ENCODE measurements at places on chromosomes 12 and 14. TPM values are rescaled to one million over a fixed set of nuclear protein-coding genes. Genes with fewer than 3 reads are reported as not detected.

Gene GARIN6
- total RNA-seq, result not detected

Gene LTB4R
- 9.8 TPM for total RNA-seq

Gene MDGA2
- total RNA-seq, result not detected

Gene PRR13
- total RNA-seq, result 234 TPM

DNA sequence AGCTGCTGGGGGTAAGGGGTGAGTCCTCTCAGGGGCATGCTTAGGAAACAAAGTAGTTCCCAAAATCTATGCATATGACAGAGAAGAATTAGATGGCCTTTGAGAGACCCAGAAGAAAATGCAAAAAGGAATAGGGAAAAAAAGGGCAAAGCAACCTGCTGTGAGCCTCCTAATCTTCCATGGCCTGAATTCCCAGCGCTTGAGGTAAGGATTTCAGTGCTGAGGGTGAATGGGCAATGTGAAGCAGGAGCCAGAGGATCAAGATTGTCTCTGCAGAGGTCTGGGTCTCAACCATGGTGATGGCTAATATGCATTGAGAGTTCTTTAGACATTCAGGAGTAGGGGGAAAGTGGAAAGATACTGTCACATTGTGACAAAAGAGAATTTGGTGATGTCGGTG is 31.5 kb downstream of the GPR65 start:
- no peak for DNase-seq

- no peak for DNase-seq
Measured at GRCh38 chr12:110199339-110200123, 75.4 kb downstream of the IFT81 start.

DNA sequence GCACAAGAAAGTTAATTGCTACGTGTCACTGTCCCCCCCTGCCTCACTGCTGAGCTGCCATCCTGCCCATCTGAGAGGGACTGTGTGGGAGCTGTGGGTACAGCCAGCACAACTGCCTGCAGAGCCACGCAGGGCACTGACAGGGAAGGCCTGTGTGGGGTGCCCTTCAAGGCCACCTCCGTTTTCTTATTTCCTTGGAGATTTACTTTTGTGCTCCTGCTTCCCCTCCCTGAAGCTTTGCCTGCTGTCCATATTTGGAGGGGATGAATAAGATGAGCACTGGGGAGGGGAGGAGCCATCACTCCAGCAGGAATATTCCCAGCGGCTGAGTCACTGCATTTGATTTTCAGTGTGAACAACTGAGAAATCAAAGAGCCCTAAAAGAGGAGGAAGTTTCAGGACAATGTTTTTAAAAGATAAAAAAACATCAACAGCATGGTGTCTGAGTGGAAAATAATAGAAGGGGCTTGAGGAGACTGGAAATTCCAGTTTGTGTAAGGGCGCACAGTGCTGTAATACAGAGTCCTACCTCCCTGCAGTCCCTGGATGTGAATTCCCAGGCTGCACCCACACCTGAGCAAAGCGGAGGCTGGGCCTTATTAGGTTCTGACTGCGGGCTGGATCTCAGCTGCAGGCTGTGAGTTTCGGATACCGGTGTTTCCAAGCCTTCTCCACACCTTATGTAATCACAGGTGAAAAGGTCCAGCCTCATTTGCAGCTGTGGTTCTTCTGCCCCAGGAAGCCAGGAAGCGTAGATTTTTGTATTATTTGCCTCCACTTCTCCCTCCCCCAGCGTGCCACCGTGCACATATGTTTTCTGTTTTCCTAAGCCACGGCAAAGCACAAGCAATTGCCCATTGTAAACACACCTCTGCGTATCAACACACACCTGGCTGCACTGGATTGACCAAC is 192.6 kb upstream of the BCL2L14 start:
- no peak for DNase-seq

DNA sequence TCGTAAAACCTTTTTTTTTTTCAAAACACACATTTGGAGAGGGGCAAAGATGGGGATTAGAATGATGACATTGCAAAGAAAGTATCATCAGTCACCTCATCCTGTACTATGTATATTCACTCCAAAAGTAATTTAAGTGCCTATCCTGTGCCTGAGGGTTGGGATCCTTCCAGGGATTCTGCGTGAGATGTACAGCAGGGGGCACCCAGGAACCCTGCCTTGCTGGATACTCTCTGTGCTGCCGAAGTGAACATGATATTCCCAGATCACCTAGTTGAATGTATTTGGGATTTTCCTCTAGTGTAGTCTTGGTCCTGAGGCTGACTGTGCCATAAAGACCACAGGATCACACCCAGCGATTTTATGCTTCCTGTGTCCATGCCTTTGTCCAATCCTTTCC is 372.7 kb downstream of the IPO8 start:
- no peak for DNase-seq

DNA sequence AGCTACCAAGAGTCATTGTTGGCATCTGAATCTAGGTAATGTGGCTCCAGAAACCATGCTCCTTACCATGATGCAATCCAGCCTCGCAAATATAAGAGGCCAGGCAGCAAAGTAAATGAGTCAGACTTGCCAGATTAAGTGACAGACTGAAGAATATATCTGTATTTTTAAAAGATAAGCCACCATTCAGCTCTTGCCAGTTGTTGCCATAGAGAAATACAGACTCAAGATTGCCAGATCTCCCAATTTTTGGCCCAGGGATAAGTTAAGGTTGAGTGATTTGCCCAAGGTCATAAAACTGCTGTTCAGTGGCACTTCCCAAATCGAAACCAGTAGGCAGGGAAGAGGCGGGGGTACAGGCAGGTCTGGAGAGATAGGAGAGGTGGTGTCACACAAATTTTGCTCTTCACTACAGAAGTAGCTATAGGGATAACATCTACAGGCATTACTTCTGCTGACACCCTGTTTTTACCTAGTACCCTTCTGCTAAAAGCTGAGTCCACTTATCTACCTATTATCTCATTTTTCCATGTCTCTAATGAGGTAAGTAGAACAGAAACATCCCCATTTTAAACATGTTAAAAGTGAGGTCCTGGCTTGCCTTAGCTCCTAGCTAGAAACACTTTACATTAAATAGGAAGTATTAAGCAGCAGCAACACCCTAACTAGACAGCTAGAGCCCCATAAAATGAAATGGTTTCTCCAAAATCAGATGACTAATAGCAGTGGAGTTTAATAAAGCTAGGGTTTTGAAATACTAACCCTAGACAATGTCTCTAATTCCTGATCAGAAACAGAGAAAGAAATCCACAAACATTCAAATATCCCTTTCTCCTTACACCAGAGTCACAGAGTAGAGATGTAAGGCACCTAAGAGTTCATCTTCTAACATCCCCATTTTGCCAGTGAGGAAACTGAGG is 19.5 kb downstream of the DCAF5 start:
- no peak for DNase-seq

- no peak for DNase-seq
Measured at GRCh38 chr12:93366422-93366821, 11.3 kb upstream of the NUDT4 start.

Data from CD8-positive, alpha-beta memory T cell (primary cell).